ENCODE measurements at places on chromosomes 16 and 17.

DNA sequence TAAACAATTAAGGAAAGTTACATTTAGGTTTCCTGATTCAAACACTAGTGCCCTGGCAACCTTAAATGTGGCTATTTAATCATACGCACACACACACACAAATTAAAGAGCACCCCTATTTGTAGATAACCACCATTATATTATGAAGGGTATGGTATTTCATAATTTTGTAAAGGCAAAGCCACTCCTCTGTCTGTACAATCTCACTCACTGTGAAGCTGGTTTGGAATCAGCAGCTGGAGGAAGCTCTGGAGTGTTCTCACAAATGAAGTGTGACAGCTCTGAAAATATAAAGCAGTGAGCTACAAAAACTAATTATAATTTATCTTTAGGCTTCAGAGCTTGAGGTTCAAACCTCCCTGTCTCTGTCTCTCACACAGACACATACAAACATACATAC, 57.9 kb upstream of the KCNJ16 start:
- DNase-seq = no peak

- DNase-seq = no peak
Measured at GRCh38 chr17:41943492-41943891, 13.1 kb downstream of the ODAD4 start.

- peak; percentile 43 for DNase-seq
Measured at GRCh38 chr16:56999409-57000270, 10.3 kb downstream of the NLRC5 start.

- no peak for DNase-seq
Measured at GRCh38 chr16:52068447-52069074, 478.4 kb downstream of the TOX3 start.

DNA sequence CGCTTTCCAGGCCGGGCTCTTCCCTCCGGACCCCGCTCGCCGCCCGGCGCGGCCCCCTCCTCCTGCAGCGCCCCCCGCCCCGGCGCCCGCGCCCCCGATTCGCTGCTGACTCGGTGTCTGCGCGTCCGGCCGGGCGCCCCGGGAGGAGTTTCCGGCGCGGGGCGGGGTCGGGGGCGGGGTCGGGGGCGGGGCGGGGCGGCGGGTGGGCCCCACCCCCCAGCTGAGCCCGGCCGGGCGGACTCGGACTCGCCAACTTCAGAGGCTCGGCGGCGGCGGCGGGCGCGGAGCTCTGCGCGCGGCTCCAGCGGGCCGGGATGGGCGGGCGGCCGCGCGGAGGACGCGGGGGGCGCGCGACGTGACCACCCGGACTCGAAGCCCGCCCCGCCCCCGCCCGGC, at the start of gene METRNL:
Gene METRNL (plus strand): TSS at position 258 of the 396 bp plus-strand sequence. CDS start 207 bp downstream, outside the sequence.
- peak; percentile 41 for DNase-seq

GRCh38 chr16:50522324-50522723, 25.9 kb upstream of the NKD1 start:
- no peak for DNase-seq

- DNase-seq = no peak
Measured at GRCh38 chr16:84361546-84361945, 6.8 kb upstream of the ATP2C2 start.

DNA sequence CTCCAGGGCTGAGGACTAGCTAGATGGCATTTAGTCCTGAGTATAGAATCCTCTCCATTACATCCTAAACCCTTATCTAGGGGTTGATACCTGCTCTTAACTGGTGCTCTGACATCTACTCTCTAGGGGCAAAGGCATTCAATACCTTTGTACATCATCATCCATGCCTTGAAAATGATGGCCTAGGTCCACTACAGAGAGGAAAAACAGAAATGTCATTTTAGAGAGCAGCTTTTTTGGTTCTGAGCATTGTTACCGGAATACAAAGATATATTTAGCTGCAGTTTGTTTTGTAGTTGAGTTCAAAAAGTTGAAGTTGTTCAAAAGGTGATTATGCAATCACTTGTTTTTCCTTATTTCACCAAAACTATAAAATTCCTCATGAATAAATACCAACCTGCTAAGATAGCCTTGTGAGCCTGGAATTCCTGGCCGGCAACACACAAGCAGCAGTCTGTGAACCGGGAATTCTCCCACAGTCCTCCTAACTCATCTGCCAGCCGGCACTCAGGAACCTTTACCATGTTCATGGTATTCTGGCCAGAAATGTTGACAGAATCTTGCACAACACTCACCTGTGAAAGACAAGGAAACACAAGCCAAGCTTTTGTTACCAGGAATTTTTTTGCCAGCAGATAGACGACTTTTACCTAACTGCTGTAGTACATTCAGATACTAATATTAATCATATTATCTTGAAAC, 35.4 kb downstream of the NXPH3 start:
- DNase-seq = no peak

DNA sequence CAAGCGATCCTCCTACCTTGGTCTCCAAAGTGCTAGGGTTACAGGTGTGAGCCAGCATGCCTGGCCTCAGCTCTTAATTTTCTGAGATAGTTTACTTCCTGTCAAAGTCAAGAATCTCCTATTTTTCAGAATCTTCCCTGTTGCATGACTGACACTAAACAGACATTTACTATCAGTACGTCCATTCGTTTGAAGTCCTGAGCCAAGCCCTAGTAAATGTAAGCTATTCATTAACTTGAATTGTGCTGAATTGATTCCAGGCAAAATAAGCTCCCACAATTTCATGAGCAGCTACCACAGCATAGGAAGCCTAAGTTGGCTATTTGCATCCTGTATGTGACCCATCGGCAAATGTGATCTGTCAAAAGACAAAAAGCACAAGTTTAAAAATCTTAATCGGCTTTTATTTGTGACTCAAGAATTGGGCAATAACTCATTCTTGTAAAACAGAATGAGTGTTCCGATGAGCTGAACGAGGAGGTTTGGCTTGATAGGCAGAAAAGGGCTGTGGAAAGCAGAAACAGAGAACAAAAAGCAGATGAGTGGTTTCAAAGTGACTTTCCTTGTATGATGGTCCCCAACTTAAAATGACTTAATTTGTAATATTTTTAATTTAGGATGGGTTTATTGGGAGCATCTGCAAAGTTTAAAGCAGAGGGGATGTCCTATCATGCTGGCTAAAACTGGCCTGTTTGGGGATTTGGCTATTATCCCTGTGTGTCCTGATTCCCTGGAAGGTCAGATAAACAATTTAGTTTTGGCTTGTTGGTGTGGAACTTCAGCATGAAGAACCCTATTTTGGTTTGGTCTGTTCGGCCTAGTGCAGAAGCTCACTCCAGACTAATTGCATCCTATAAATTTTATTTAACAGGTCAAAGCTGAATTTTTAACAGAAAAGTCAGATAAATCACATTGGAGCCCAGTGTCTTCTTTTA, 14.2 kb downstream of the RNF112 start:
- DNase-seq = no peak

Data from T-helper 17 cell (primary cell).